Activated T-cell treated with anti-CD3 and anti-CD28 coated beads for 48 hours (primary cell): ENCODE measurements at places on chromosomes 11 and 22.

DNA sequence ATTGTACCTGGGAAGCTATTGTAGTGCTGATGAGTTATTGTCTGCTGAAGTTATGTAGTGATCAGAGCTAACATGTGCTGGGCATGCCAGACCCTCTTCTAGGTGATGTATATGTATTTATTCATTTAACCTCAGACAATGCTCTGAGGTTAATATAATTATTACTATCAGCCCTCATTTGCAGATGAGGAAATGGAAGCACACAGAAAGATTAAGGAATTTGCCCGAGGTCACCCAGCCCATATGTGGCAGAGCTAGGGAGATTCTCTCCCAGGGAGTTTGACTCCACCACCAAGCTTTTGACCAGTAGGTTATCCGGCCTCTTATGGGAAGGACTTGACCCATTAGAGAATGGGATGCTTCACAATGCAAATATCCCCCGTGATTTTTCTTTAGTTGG is 114.2 kb upstream of the NAV2 start:
- DNase-seq = no peak

DNA sequence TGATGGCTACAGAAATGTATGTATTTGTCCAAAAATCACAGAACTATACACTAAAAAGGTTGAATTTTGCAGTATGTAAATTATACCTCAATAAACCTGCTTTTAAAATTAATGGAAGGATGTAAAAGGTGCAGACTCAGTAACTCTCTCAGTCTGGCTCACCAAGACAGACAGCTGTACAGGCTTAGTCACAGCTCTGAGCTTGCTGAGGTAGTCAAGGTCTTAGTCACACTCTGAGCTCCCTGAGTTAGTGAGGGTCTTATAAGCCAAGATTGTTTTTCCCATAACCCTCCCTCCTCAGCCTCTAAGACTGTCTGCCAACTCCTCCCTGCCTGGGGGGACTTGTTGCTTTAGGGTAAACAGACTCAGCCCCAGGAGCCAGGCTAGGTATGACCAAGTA is 59.3 kb upstream of the IZUMO1R start:
- DNase-seq = no peak

DNA sequence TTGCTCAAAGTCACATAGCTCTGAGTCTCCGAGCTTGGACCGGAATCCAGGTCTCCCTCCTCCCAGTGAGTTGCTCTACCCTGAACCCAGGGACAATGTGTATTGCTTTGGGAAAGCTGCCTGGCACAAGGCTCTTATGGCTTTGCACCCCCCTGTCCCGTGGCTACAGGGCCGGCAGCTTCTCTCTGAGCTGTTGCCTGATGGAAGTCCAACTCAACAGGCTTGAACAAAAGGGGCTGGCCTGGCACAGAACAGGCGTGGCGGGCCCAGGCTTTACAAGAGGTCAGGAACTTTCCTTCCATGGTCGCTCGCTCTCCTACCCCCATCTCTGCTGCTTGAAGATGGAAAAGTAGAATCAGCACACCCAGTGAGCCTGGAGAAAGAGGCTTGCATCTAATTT is 34.3 kb downstream of the MYEOV start:
- DNase-seq = no peak

DNA sequence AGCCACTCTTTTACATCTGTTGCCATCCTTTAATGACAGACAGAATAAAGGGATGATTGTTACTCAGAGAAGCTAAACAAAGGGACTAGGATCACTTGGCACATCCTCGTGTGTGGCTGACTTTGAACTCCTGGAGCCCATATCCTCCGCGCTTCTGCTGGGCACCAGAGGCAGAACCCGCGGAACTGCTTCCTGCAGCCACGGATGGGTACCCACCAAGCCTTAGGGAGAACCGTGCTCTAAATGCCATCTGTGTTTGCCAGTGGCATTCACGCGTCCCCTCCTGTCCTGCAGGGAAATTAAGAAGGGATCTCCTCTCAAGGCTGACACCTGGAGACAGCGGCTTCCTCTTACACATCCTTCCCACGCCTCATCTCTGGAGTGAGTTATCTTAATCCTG is 294.4 kb downstream of the NTM start:
- DNase-seq = no peak

GRCh38 chr11:43779306-43779705 is 98.8 kb downstream of the HSD17B12 start:
- no peak for DNase-seq

DNA sequence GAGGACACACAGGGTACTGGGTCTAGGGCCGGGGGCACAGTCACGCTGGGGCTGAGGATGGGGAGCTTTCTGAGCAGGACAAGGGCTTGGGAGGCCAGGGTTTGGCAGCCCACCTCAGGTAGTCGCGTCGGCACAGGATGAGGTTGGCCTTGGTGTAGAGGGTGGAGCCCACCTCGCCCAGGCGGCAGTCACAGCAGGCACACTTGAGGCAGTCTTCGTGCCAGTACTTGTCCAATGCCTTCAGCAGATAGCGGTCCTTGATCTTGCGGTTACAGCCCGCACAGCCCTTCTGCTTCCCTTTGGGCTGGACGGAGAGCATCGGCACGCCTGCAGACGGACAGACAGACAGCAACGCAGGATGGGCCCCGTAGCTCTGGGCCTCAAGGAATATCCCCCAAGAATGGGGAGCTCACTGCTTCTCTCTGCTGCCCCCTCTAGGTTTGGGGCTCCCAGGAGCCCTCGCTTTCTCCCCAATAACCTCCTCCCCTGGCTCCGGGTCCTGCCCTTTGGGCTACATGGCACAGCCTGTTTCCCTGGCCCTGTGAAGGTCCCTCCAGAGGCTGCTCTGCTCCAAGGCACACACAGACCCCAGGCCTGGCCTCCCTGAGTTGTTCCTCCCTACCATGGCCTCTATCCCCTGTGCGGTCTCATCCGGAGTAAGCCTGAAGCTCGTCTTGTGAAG is 33.4 kb downstream of the LMO1 start:
- DNase-seq = no peak

DNA sequence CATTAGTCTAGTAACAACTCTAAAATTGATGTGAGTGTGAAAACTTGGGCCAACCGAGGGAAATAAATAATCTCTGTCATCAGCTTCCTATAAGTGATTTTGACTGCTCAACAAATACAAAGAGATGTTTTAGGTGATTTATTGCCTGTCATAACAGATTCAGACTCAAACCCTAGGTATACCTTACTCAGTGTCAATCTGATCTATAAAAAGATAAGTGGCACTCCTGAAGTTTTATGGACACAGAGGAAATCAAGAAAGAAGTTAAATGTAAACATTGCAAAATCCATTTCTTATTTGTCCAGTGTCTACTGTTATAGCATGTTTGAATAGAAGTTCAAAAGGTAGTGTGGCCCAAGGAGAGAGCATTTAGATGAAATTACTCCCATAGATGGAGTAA is 30.4 kb upstream of the TYR start:
- no peak for DNase-seq

DNA sequence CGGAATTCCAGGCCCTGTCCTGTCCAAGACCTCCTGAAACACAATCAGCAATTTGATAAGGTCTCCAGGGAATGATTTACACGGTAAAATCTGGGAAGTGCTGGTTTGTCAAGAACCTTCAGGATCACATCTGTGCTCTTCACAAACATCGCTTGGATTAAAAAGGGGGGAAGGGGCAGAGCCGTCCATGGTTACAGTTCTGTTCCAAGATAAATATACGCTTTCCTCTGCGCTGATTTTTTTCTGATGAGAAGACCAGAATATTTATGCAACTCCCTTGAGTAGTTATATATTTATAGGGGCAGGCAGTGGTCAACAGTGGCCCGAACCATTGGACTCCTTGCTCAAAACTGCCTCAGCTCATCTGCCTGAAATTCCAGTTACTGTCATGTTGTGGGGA is 9.2 kb upstream of the APOL5 start:
- no peak for DNase-seq

DNA sequence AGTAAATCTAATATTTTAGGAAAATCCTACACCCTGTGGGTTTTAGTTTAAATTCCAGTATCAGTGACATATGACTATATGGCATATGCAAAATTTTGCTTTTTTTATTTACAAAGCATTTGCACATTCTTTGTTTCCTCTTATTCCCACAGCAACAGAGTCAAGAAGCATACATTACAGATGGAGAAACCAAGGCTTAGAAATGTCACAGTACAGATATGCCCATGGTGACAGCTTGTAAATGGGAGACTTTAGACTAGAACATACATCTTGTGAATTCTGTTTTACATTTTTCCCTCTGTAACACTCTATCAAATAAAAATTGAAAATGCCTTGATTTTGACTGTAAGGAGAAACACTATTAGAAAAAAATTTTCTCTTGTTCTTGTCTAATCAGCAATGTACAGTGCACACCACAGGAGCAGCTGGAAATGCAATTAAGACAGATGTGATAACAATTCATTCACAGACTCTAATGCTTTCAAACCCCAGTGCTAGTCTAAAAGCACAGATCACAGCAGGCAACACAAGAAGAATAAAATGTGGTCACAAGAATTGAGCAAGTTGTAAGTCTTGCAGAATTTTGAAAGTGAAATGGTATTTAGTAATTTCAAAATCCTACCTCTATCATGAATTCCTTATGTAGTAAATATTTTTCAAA is 375.9 kb downstream of the LUZP2 start:
- no peak for DNase-seq

DNA sequence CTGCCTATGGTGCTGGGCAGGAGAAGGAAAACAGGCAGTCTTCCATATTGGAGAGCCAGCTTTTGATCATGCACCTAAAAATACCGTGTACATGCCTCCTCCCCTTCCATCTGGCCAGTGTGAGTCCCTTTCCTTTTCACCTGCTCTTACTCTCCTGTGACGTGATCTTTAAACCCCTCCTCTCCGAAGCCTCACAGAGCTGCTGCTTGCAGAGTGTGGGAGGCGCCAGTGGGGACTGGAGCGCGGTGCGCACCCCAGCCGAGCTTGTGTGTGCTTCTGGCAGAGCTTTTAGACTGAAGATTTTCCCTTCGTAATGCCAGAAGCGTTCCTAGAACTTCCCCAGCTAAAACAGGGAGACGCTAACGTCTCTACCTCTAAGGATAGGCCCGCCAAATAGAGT is 29.8 kb downstream of the MUC6 start:
- no peak for DNase-seq

DNA sequence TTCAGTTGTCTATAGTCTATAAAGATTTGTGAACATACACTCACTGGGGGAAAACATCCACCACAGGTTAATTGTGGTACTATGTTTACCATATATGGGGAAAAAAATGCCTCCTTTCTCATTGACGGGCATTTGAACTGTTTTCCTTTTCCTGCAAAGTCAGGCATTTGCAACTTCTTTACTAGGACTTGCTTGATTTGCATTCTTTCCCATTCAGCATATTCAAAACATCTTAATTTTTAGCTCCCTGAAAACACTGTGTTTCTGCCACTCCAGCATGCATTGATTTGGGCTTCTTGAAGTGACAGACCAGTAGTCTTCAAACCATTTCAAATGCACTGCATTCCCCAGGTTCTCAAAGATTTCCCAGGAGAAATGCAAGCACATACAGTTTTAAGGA is 67.6 kb downstream of the INSC start:
- no peak for DNase-seq

DNA sequence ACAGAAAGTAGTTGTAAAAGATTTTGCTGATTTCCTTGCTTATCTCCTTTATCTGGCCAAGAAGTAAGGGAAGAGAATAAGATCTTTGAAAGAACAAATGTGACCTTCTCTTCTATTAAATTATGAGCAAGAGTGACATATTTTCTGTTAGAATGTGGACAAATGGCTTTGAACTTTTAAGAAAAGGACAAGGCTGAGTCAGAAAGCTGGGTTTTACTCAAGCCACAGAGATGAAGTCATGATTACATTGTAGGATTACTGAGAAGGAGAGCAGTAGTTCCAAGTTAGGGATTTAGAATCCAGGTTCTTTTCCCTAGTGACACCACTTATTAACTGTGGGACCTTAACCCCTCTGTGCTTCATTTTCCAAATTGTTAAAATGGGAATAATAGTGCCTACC is 13.5 kb downstream of the CCDC90B start:
- no peak for DNase-seq

- no peak for DNase-seq
Observed at GRCh38 chr11:78254268-78254667, 65.5 kb downstream of the USP35 start.

GRCh38 chr11:112537026-112537425 is 276.4 kb upstream of the PLET1 start:
- DNase-seq = no peak

DNA sequence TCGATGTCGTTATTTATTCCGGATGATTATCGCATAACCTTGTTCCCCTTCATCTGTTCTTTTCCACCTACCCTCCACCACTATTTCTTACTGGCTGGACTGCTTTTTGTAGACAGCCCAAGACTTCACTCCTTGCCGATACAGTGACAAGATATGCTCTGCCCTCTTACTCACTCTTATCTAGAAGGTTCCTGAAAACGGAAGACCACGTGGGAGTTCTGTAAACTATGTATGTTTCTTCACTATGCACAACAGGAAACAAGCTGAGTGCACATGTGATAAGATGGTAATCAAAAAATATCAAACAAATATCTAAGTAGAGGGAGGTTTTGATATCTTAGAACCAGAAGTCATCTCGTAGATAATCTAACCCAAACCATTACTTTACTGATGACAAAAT is 122.9 kb upstream of the ARHGAP20 start:
- DNase-seq = no peak

GRCh38 chr11:56849250-56849649 is 100.8 kb upstream of the OR9G4 start:
- DNase-seq = no peak

DNA sequence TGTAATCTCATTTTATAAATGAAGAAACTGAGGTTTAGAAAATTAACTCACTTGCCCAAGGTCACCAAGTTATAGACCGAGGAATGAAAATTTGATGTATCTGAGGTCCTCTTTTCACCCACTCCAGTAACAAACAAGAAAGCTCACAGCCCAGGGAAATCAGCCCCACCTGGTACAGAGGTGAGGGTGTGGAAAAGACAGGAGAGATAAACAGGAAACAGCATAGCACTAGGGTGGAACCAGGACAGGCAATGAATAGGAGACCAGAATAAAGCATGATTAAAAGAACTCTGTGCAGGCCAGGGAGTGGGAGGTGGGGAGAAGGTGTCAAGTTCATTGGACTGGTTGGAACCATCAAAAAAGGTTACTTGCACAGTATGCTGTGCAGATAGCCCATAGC is 46.2 kb upstream of the SMCO4 start:
- DNase-seq = no peak

GRCh38 chr11:69999721-70000120 is 78.4 kb upstream of the ANO1 start:
- DNase-seq = no peak

GRCh38 chr11:8315463-8315862 is 51.8 kb upstream of the LMO1 start:
- no peak for DNase-seq

GRCh38 chr11:94521684-94522083 is 9.4 kb downstream of the C11orf97 start:
- DNase-seq = no peak

DNA sequence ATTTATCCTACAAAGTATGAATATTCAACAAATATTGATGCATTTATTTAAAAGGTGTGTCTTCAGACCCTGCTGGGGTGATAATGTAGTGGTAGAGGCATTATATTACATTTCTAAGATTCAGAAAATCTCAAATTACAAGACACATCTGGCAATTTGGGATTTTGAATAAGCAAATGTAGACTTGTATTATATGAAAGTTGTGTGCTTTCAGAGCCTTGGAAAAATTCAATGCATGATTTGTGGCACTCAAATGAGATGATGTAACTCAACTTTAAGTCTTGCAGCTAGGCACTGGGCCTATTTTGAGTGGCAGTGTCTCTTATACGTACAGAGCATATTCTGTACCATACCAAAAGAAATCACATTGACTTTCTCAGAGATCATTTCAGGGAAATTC is 214.4 kb downstream of the ETS1 start:
- DNase-seq = no peak

- DNase-seq = no peak
Observed at GRCh38 chr22:37218399-37218770, 6.1 kb upstream of the SSTR3 start.

- DNase-seq = no peak
Observed at GRCh38 chr11:118068206-118068944, 8.5 kb upstream of the TMPRSS4 start.
